Stimulated activated naive CD4-positive, alpha-beta T cell treated with Interleukin-2 at 50 U/mL for 16 hours (primary cell): ENCODE measurements at places on chromosomes 11 and 22.

GRCh38 chr11:95302211-95302610 is 71.2 kb upstream of the SESN3 start:
- no peak for DNase-seq

GRCh38 chr11:2233693-2234455 is 36.5 kb downstream of the ASCL2 start:
- DNase-seq = no peak

DNA sequence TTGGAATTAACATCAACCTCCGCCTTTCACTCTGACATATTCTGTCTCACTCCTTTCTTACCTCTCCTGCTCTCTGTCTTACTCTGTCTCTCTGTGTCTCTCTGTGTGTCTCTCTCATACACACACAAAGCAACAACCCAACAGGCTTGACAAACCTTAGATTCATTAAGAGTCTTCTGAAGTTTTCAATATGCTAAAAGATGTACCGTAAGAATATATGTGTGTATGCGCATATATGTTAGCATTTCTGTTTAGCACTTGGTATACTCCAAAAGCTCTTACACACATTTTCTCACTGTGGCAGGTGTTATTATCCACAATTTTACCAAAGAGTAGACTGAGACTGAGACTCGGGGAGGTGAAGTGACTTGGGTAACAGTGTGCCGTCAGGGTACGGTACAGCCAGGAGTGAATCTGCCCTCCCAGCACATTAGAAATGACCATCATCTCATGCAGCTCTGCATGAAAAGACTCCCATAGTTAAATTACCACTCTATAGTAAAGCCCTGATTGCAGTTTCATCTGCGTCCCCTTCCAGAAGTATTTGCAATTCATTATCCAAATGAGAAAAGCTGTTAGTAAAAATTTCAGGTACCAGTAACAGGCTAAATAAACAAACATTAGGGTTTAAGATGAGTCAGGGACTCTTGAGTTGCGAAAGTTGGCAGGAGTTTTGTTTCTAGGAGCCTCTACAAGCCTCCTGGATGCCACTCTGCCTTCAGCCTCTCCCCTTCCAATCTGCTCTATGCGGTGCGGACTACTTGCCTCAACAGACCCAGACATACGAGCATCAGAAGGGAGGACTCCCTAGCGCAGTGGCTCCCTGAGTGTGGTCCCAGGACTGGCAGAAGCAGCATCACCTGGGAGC is 195.2 kb upstream of the TMEM45B start:
- DNase-seq = no peak

- no peak for DNase-seq
These were observed 28.6 kb upstream of the GAB2 start for GRCh38 chr11:78446210-78446609.

DNA sequence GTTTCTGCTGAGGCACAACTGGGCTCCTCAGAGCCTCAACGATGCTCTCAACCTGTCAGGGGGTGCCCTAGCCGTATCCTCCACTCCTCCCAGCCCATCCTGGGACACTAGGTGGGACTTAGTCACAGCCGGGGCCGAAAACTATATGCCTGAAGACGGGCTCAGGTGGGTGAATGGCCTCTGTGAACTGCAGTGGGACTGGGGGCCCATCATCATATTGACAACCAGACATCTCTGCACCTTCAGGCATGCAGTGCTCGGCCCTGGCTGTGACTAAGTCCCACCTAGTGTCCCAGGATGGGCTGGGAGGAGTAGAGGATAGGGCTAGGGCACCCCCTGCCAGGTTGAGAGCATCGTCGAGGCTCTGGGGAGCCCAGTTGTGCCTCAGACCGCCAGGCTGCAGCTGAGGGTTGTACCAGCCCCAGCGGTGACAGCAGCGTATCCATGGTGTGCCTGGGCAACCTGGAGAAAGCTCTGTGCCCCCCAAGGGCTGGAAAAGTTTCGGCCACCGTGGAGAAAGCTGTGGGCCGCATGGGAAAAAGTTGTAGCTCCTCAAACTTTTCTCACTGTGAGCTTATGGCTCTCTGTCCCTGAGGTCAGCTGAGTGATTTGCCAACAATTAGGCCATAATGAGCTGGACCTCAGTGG is 88.9 kb downstream of the RRM1 start:
- no peak for DNase-seq

DNA sequence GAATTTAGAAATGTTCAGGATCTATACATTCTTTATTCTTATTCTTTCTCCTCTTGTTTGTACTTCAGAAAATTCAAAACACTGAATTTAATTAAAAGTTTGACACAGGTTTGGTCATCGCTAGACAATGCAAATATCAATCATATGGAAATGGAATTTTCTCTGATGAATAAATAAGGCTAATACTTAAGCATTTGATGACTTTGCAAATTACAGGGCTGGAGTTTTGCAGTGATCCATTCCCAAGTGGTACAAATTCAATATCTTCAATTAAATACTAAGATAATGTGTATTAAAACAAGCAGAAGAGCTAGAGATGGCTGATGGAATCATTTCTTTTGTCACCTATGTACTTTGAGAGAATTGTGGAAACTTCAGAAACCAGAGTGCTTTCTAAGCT is 439.6 kb downstream of the DYNC2H1 start:
- DNase-seq = no peak

DNA sequence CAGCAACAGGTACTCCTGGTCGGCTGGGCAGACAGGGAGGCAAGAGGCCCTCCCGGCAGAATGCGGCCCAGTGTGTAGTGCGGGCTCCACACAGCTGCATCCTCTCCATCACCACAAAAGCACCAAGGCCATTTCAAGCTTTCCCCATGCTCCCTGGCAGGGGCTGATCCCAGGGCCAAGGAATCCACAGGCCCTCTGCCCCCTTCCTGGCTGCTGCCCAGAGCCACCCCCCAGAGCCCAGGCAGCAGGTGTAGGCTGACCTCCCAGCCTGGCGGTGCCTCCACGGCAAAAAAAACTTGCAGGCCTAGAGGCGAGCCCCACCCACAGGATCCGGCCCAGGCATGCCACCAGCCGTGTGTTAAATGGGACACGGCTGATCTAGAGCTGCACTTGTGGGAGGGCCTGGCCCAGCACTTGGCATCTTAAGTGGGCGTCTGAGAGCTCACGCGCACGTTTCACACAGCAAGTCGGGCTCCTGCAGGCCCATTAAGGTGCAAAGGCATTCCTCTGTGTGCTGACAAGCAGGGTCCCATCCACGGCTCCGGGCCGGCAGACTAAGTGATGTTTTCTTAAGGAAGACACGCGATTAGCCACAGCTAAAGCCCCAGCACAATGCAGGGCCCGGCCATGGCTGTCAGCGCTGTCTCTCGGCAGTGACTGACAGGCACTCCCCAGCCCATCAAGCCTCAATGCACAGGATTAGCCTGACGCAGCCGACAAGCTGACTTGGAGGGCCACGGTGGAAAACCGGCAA is 19.8 kb upstream of the GNB1L start:
- peak; percentile 19 for DNase-seq

DNA sequence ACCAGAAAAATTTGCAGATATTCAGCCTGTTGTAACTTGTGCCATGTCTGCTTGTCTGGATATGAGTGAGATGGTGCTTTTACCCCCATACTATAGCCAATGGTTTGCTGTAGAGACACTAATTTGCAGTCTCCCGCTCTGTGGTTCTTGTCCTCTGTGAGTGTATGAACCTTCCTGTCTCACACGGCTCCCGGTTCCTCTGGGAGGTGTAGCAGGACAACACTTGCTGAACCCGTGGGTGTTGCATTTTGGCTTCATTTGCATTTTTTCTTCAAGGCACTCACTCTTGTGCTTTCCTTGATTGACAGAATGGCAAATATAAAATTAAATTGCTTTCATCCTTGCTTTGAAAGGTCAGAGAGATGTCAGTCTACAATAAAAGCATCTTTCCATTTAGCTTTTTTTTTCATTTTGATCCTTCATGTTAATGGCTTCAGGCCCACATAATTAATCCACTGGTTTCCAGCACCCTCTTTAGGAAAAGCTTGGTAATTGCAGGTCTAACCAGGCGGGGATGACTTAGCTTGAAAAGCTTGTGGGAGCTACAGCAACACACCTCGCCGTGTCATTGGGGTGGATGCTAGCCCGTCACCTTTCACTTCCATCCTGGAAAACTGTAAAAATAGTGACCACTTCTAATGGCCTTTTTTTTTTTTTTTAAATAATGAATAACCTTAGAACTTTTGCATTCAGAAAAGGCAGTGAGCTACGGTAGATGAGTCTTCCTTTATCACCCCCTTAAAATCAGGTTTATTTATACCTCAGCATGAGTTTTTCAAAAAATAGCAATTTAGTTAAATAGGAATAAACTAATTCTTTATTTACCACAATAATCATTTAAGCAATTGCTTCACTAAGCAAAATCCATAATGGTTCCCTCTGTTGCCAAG is 27.4 kb upstream of the ST14 start:
- no peak for DNase-seq

DNA sequence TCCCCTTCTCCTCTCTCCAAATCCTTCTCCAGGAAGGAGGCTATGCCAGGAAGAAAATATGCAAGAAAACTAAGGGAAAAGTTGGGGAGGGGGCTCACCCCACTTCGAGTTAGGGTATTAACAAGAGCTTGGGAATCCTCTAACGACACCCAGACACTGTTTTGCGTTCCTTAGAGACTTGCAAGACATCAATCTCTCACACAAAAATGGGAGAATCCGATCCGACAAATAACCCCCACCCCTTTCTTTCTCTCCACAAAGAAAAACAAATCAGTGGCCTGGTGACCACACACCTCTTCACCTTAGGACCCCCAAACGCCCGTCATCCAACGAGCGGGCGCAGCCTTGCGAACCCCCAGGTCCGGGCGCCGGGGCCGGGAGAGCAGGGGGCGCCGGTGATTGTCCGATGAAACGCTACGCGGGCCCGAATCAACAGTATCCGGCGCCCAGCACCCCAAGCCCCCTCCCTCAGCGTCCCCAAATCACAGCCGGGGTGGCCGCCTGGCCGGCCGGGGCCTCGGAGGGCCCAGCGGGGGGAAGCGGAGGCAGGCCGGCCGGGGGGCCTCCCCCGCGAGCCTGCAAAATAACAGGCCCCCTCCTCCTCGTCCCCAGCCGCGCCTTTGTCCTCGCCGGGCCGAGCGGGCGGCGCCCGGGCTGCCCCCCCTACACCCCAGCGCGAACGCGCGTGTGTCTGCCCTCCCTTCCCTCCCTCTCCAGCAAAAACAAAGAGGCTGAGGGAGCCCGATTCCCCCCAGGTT is 690 bp downstream of the CSNK1E start:
- peak; percentile 39 for DNase-seq

- DNase-seq = no peak
These were observed 26.4 kb downstream of the ISX start for GRCh38 chr22:35092406-35092805.

- DNase-seq = no peak
These were observed 15.6 kb downstream of the SYNGR1 start for GRCh38 chr22:39365492-39365780.

GRCh38 chr11:86869531-86869930 is 69.2 kb downstream of the PRSS23 start:
- DNase-seq = no peak
